ENCODE measurements at places on chromosomes 7 and 10. TPM values are rescaled to one million over a fixed set of nuclear protein-coding genes. Genes with fewer than 3 reads are reported as not detected.

DNA sequence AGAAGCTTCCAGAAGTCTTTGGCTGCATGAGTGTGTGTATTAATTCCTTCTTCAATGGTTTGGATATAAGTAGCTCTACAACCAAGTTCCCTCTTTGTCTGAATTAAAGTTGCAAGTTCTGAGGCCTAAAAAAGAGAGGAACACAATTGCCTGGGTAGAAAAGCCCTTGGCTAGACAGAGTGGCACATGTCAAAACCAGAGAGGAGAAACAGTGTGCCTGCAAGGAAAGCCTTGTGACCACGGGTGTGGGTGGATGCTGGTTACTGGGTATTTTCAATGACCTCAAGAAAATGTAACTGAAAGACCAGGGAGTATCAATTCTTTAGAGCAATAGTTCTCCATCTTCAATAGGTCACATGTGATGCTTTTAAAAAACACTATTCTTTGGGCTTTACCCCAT lies 148.3 kb downstream of the SVIL start:
- no peak overlapping the region for H3K4me3 ChIP-seq
- H3K27ac ChIP-seq: no peak overlapping the region
- DNase-seq: no peak
- peaks cover 11% of the 10 kb centered on the region for H3K4me1 ChIP-seq
- H3K36me3 ChIP-seq: peaks cover 48% of the 10 kb centered on the region
- H3K27me3 ChIP-seq: no peaks in the 10 kb centered on the region

DNA sequence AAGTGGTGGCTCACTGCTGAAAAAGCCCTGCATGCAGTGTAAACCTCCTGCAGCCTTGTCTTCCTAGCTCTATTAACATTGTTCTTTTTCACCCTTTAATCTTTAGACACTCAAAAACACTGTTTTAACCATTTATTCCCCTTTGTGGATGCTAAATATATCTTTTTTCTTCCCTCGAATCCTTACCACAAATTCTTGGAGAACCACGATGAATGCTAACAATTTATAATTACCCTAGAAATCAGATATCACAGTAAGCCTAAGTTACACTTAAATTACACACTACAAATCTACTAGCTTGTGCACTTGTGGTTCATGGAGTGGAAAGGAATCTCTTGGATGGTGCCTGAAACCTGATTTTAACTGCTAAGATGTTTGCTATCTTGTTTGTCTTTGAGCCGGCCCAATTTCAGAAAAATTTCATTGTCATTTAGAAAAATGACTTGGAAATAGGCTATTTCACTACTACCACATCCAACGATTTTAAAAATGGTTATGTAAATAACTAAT lies 125.1 kb upstream of the NOBOX start:
- H3K4me1 ChIP-seq: no peaks in the 10 kb centered on the region
- H3K27ac ChIP-seq: no peak overlapping the region
- no peaks in the 10 kb centered on the region for H3K27me3 ChIP-seq
- no peak overlapping the region for H3K4me3 ChIP-seq
- no peaks in the 10 kb centered on the region for H3K36me3 ChIP-seq
- DNase-seq: no peak

DNA sequence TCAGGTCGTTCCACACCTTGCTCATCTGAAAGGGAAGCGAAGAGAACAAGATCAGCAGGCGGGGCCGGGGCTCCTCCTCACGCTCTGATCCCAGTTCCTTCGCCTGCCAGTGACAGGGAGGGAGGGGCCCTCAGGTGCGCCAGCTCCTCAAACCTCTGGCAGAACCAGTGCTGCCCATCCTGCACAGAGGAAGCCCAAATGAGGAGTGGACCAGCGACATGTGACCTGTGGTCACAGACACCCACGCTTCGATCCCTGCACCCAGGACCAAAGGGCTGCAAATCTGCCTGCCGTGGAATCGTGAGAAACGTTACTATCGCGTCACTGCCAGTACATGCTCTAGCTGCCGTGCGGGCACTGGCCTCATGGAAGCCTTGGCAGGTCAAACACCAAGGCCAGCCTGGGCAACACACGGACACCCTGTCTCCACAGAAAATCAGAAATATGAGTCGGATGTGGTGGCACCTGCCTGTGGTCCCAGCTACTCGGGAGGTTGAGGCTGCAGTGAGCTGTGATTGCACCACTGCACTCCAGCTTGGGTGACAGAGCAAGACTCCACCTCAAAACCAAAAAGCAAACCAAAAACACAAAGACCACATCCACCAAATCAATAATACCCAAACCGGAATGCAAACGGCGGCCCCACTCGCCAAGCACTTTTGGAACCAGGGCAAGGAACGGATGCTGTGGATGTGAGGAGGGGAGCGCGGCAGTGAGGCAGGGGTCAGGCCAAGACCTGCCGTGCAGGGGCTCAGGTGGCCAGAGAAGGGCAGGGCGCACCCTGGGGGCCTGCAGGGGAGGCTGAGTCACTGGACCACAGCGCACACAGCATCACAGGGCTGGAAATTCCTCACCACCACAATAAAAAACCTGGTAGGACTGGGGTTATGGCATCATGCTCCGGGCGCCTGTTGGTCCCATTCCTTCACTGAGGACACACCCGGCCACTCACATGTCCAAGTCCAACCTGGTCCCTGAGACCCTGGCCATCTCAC lies 13.4 kb downstream of the NUDT1 start:
- H3K27ac ChIP-seq: no peak overlapping the region
- no peak overlapping the region for H3K4me3 ChIP-seq
- no peaks in the 10 kb centered on the region for H3K27me3 ChIP-seq
- H3K4me1 ChIP-seq: no peaks in the 10 kb centered on the region
- peaks cover 3% of the 10 kb centered on the region for H3K36me3 ChIP-seq

DNA sequence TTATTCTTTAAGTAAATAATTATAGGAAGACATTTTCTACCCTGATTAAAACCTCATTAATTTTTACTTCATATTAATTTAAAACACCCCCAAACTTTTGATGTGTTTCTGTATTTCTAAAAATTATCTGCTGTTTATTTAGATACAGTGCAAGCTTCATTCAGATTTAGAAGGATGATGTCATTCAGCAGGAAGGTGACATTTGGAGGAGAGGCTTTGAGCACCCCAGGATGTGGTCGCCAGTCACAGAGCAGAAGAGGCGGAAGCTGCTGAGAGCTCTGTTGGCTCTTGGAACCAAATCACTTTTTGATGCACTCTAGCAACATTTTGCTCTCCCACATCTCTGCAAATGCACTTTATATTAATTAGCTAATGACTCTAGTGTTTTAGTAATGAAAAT lies 233.9 kb upstream of the CACNA2D1 start:
- no peak for DNase-seq
- no peak overlapping the region for H3K27ac ChIP-seq
- H3K4me1 ChIP-seq: peaks cover 4% of the 10 kb centered on the region
- no peak overlapping the region for H3K4me3 ChIP-seq
- H3K27me3 ChIP-seq: peaks cover 3% of the 10 kb centered on the region

DNA sequence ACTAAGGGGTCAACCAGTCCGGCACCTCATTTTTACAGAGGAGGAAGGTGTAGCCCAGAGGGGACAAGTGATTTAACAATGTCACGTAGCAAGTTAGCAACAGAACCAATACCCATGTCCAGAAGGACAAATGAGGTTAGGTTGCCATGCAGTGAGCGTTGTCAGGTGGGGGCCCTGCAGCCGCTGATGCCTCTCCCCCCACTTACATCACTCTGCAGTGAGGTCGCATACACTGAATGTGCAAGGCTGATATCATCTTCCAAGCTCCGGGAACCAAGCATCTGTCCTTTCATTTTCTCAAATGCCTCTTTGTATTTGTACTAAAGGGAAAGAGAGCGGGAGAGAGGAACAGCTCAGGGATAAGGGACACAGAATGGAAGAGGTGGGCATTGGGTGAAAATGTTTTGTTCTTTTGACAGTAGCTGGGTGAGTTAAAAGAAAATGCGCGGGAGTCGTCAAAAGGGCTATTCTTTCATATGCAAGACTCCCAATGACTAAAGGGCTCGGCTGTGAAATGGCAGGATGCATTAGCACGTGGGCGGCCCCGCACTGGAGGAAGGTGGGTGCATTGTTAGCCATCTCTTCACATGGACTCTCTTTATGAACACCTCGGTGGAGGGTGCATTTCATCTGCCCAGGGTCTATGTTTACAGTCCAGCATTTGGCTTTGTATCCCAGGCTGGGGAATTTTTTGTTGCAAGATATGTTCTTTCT lies 49.7 kb downstream of the NRAP start:
- H3K27me3 ChIP-seq: peaks cover 70% of the 10 kb centered on the region
- H3K27ac ChIP-seq: no peak overlapping the region
- H3K36me3 ChIP-seq: no peaks in the 10 kb centered on the region

DNA sequence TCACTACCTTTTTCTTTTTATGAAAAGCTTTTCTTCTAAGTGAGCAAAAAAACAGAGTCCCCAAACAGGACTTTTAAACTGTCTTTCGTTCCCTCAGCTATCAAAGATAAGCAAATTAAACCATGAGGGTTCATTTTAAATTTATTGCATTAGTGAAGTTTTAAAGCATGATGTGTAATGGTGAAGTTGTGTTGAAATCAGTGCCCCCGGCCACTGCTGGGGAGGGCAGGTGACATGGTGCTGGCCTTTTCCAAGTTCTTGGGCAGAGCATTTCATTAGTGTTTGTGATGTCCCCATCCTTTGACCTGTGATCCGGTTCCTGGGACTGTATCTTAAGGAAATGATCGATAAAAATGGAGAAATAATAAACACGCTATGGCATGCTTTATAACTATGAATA lies 96.0 kb downstream of the EEPD1 start:
- no peak overlapping the region for H3K27ac ChIP-seq
- no peaks in the 10 kb centered on the region for H3K27me3 ChIP-seq

- no peaks in the 10 kb centered on the region for H3K36me3 ChIP-seq
- no peak overlapping the region for H3K27ac ChIP-seq
- H3K27me3 ChIP-seq: no peaks in the 10 kb centered on the region
- H3K4me1 ChIP-seq: peaks cover 9% of the 10 kb centered on the region
- DNase-seq: no peak
- H3K4me3 ChIP-seq: no peak overlapping the region
Measured at GRCh38 chr7:121575194-121575765, 179.2 kb upstream of the FAM3C start.

- DNase-seq: no peak
- no peaks in the 10 kb centered on the region for H3K27me3 ChIP-seq
- H3K36me3 ChIP-seq: no peaks in the 10 kb centered on the region
- no peak overlapping the region for H3K4me3 ChIP-seq
Measured at GRCh38 chr7:99720800-99721595, 14.0 kb downstream of the CYP3A7 start.

DNA sequence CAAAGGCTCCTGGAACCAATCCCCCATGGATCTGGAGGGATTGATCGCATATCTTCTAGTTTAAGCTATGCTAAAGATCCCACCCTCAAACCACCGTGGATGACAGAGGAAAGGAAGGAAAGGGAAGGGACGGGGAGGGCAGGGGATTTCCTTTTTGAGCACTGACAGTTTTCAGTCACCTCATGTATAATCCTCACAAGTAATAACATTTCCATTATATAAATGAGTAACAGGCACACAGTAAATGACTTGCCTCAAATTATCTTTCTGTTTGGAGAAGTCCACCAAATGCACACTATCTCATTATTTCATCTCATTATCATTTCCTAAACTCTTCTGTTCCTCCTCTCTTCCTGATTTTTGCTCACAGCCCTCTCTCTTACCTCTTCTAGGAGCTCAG lies 127.1 kb upstream of the AOAH start:
- DNase-seq: no peak
- no peak overlapping the region for H3K4me3 ChIP-seq
- no peaks in the 10 kb centered on the region for H3K4me1 ChIP-seq

DNA sequence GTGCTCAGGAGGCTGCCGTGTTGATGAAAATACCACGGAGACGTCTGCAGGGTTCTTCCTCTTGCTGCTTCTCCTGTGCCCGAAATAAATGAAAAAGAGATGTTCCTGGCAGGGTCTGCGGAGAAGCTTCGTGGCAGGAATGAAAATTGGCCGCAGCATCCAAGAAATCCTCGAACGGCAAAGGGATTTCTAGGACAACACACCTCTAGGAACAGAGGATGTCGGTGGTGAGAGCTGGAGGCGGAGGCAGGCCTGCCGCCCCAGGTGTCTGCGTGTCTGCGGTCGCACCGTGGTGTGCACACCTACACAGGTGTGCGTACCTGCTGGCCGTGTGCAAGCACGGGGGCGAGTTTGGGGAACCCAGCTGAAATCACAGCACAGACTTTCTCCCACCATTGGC lies 43.4 kb downstream of the TMEM130 start:
- peaks cover 5% of the 10 kb centered on the region for H3K4me1 ChIP-seq
- peaks cover 4% of the 10 kb centered on the region for H3K27me3 ChIP-seq
- DNase-seq: no peak
- H3K36me3 ChIP-seq: no peaks in the 10 kb centered on the region

The CACNB2 gene
- 4.9 TPM for total RNA-seq

The BICC1 gene
- total RNA-seq: 15.2 TPM

The GSTO2 gene
- total RNA-seq: 8.2 TPM

The MRPL32 gene
- total RNA-seq: 62.8 TPM

The ZWINT gene
- 28.6 TPM for total RNA-seq

The TMEM176B gene
- 98.5 TPM for total RNA-seq

Data from type B pancreatic cell (in vitro differentiated cells).